ENCODE measurements at places on chromosomes 2 and 18. TPM values are rescaled to one million over a fixed set of nuclear protein-coding genes. Genes with fewer than 3 reads are reported as not detected.

SULT1C4 gene
- 6.6 TPM for total RNA-seq

DNA sequence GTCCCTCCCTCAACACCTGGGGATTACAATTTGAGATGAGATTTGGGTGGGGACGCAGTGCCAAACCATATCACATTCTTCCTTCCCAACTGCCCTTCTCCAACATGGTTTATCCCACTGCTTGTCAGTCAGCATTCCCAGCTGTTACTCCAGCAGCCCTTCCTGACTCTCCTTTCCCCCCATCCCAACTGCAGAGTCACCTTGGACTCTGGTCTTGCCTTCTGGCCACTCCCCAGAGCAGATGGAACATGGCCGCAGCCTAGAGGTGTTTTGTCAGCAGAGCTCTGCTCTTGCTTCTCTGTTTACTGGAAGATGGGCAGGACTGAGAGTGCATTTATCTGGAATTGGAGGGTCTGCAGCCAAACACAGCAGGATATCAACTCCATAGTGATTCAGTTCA lies 51.2 kb upstream of the MEX3C start:
- no peak for DNase-seq

DNA sequence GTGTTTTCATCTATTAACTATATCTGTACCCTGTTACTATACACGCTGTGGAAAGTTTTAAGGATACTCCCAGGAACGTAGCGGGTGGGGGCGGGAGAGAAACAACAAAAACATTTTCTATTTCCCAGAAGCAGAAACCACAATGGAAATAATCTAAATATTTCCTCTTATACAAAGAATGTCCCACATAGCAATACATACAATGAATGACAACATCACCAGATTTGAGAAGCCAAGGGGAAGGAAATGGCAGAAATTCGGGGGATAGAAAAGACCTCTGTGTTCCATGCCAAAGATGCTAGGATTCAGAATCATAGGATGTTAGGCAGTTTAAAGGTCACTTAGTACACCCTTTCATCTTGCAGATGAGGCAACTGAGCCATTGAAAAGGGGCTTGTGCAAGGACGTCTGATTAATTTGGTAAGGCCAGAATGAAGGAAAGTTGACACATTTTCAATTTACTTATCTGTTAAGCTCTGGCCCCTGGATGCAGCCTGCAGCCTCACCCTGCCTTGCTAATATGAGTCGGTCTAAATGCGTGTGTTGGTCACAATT lies 41.1 kb upstream of the SCYGR1 start:
- no peak for DNase-seq

GRCh38 chr2:187393211-187393610 lies 54.8 kb downstream of the CALCRL start:
- no peak for DNase-seq

DNA sequence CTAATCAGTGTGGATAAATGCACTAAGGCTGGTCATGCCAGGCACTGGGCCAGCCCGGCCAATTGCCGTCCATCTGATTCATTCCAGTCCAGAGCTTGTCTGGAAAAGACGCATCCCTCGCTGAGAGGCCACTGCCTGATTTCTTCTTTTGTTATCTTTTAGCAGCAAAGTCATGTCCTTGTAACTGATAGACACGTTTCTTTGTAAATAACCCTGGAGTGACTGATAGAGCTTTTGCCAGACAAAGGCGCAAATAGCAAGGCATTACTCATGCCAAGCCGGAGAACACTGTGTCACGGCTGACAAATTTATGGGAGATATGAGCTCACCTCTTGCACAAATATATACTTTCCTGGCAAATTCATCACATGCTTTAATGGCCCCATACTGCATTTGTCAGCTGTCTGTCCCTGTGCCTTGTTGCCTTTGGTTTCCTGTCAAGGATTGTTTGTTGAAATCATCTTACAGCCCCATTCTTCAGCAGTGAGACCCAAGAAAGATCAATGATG lies 164.4 kb downstream of the ETAA1 start:
- no peak for DNase-seq

DNA sequence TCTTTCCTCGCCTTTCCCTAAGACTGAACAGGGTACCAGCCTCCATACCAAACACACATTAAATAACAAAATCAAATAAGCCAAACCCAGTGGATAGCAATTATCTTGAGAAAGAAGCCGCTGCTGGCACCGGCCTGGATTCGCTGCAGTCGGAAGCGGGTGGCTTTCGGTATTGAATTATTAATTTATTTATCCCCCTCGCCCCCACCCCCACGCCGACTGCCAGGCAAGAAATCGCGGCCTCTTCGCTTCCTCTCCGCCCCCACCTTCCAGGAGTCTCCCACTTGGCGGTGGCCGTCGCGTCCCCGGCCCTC lies 370 bp upstream of the ZNF804A start:
- DNase-seq, result no peak

DNA sequence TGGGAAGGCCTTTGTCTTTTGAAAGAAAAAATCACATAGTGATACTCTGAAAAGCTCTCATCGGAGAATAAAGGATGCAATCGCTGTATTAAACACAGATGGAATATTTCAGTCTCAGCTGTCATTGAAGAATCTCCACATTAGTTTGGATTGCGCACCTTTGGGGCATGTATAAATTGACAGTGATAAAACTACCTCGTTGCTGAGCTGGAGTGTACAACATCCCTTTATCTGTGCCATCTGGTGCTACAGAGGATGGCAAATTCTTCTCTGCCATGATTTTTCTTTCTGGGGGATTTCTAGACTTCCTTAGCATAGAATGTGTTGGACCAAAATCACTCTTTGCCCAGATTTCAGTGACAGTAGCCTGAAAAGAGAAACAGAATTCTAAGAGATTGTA lies 185.3 kb downstream of the PARD3B start:
- DNase-seq, result no peak

DNA sequence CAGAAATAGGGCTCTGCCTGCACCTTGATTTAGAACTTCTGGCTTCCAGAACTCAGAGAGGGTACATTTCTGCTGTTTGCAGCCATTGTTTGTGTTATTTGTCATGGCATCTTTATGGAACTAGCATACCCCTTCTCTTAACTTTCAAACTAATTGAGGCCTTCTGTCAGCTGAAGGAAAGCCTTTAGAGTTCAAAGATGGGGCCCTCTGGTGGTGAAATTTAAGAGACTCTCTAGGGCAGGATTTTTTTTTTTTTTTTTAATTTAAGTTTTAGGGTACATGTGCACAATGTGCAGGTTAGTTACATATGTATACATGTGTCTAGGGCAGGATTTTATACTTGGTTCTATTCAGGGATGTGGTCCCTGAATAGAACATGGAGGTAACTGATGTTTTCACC lies 260.6 kb upstream of the LINC00305 start:
- DNase-seq, result no peak

- DNase-seq, result no peak
Observed at GRCh38 chr2:150646746-150647145, 159.3 kb upstream of the RND3 start.

DNA sequence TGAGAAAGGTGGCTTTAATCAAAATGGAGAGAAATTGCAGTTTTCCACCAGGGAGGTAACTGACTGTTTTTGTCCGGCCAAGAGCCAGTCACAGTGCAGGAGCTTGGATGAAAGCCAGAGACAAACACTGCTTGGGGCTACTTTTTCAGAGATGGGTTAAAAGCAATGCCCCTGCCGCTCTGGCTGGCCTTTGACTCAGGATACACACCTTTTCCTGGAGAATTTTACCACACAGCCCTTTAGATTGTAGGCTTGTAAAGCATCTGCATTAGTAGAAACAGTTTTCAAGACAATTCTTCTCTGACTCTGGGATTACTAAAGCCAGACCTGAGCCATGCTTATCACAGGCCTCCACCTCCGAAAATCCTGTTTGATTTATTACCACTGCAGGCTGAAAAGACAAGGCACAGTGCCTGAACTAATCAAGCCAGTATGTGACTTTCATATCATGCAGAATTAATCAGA lies 79.7 kb downstream of the CCBE1 start:
- DNase-seq, result peak; percentile 9

FZD7 gene
- 10.7 TPM for total RNA-seq

CYP27A1 gene
- 19.2 TPM for total RNA-seq

DNA sequence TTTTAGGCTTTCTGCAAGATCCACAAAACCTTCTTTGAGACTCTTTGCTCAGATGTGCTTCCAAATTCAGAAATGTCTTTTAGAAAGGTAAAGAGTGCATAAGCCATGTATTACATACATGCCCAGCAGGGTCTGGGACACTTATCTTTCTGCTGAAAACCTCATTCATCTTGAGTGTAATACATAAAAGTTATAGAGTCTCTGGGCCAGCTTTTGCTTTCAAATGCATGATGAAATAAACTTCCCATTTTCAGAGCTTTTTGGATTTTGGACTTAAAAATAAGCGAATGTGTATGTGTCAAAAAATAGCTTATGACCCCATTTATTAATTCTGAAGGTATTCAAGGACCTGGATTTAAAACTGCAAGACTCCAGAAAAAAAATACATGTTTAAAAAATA lies 8.0 kb downstream of the CYRIA start:
- no peak for DNase-seq

SP140 gene
- 1.2 TPM for total RNA-seq

NT5C1B gene
- 0.13 TPM for total RNA-seq

- DNase-seq, result no peak
Observed at GRCh38 chr18:46155641-46156051, 51.5 kb downstream of the HAUS1 start.

All from thyroid gland (tissue), 4 donors.